Right renal pelvis (tissue), 4 donors: ENCODE measurements at places on chromosomes 6 and 20.

GRCh38 chr6:35085359-35086281 is 55.5 kb downstream of the TCP11 start:
- no peak for DNase-seq

GRCh38 chr6:108868647-108869046 is 20.4 kb downstream of the ARMC2 start:
- DNase-seq: no peak

DNA sequence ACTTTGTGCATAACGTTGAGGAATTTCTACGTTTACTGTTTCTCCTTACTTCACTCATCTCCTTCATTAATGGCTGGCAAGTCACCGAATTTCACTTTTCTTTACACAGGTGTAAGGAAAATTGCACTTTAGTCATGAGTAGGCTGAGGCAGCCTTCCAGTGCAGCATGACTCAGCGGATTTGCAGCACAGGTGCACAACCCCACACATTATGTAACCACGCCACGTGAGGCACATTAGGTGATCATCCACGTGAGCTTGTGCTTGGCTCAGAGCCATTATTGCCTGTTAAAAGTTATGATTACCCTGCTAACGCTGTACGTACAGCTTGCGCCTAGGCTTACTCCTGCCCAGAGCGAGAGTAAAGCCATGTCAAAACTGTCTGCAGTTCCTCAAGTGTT is 158.8 kb downstream of the NKAIN2 start:
- no peak for DNase-seq

- no peak for DNase-seq
These were observed 45.4 kb upstream of the ID1 start for GRCh38 chr20:31559704-31560093.

DNA sequence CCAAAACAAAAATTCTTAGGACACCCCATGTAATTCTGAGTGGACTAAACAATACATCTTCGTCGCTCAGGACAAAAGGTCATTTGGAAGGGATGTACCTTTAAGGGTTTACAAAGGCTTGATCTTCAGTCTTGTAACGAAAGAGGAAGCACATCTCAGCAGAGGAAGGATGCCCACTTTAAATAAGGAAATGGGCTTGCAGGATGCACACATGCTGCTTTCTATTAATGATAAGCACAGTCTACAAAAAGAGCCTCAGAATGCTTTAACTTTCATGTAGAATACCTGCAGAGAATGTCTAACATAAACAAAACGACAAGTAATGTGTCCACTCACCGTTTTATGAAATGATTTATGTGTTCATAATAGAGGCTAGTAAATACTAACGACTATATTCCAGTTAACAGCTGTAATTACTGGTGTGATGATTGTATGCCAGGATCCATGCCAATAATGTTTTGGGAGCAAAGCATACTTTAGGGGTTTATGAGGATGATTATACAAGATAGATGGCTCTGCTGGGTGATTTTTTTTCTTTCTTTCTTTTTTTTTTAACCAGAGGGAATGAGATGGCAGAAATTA is 216.9 kb downstream of the GMDS start:
- no peak for DNase-seq

- DNase-seq: no peak
These were observed 92.2 kb downstream of the CEP162 start for GRCh38 chr6:84135291-84135690.

- no peak for DNase-seq
These were observed 5.9 kb upstream of the ADRM1 start for GRCh38 chr20:62296724-62297448.

GRCh38 chr6:155143029-155143577 is 120.7 kb upstream of the CLDN20 start:
- no peak for DNase-seq

- DNase-seq: no peak
These were observed 35.8 kb upstream of the TPD52L1 start for GRCh38 chr6:125117818-125118217.

- DNase-seq: no peak
These were observed 3.7 kb downstream of the SLC22A16 start for GRCh38 chr6:110472739-110473138.

DNA sequence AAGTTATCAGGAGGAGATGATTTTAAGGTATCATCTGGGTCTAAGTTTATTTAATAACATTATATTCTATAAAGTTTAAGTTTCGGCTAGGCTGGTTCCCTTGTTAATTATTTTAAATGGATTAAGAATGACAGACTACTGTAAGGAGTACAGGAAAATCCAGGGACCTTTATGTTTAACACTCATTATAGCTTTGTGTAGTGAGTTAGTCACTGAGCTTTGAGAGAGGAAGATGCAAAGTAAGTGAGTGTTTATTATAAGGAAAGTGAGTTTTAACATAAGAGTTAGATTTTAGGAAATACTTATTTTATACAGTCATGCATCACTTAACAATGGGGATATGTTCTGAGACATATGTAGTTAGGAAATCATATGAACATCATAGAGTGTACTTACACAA is 485.5 kb downstream of the MMUT start:
- DNase-seq: no peak
